ENCODE measurements at places on chromosomes 1 and 21.

- no peak for DNase-seq
Measured at GRCh38 chr1:102588536-102588935, 519.8 kb downstream of the COL11A1 start.

DNA sequence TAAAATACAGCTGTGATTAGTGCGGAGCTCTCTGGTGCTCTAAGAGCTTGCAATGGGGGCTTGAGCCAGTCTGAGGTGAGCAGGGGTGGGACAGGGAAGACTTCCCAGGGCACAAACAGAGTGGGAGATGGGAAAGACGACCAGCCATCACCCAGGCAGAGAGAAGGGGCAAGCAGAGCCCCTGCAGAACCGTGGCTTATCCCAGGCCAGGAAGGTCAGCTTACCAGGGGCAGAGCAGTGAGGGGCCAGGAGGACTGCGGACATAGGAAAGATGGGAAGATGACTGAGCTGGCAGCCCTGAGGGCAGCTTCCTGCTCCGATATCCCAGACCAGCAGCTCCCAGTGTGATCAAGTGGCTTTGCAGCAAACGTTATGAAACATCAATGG is 55.4 kb upstream of the IFFO2 start:
- DNase-seq = no peak

GRCh38 chr1:61536174-61537108 is 188.5 kb downstream of the TM2D1 start:
- DNase-seq = no peak

DNA sequence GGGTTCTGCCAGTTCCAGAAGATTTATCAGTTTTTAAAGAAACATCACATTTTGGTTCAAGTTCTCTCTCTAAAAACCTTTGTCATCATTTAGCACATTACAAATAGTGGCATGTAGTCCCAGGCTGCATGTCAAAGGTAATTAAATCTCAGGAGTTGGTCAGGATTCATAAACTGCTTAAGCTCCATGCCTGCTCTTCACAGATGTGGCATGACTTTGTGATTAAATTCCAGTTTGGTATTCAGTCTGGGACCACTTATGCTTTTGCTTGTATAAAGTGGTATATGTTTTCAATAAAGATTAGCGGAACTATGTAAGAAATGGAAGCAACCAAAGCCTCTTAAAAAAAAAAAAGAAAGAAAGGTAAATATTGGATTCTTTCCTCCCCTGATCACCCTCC is 408.0 kb downstream of the DISC1 start:
- DNase-seq = no peak

DNA sequence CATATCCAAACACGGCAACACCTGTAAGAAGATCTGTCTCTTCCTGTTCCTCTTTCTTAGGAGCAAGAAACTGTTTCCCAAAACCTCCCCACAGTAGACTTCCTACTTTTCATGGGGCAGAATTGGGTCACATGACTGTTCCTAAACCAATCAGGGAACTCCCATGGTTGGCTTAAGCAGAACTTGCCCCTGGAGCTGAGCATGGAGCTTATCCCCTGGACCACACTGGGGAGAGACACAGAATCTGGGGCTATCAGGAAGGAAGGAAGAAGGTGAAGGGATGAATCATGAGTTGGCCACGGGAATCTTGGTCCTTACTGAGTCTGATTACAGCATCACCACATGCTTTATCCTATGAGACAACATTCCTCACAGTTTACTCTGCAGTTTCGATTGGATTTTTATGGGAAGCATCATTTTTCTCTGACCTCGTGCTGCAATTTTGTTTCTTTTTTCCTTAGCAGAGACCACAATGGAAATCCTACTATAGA is 81.8 kb downstream of the CDC7 start:
- no peak for DNase-seq

DNA sequence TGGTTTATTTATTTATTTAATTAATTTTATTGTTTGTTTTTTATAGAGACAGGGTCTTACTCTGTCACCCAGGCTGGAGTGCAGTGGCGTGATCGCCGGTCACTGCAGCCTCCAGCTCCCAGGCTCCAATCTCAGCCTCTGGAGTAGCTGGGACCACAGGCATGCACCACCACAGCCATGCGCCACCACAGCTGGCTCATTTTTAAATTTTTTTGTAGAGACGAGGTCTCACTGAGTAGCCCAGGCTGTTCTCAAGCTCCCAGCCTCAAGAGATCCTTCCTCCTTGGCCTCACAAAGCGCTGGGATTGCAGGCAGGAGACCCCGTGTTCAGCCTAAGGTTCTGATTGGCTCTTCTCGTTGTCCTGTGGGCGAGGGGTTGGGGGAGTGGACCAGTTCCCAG is 22.1 kb downstream of the UMODL1 start:
- no peak for DNase-seq

GRCh38 chr1:169586067-169586394 is 250 bp downstream of the F5 start:
- DNase-seq = no peak

GRCh38 chr1:6591222-6591621 is 11.4 kb downstream of the ZBTB48 start:
- no peak for DNase-seq

- no peak for DNase-seq
Measured at GRCh38 chr21:44630440-44630839, 3.5 kb downstream of the KRTAP10-9 start.

GRCh38 chr1:188433425-188433824 is 1604.7 kb downstream of the PLA2G4A start:
- DNase-seq = no peak

DNA sequence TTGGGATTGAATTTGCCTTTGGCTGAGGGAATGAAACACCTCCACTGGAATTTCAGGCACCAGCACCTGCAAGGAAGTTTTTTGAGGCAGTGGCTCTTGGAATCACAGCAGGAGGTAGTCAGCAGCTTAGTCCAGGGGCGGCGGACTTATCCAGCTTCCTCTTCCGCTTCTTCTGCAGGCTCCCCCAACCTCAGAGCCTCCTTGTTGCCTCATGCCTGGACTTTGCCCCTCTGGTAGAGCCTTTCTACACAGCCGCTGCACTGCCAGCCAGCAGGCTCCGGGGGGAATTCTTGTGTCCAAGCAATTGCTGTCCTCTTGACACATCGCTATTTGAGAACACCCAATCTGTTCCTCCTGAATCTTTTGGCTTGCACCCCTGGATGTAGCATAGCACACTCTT is 4.4 kb upstream of the RHEX start:
- DNase-seq = peak; percentile 76

- no peak for DNase-seq
Measured at GRCh38 chr21:45827302-45827692, 154.3 kb upstream of the COL6A1 start.

DNA sequence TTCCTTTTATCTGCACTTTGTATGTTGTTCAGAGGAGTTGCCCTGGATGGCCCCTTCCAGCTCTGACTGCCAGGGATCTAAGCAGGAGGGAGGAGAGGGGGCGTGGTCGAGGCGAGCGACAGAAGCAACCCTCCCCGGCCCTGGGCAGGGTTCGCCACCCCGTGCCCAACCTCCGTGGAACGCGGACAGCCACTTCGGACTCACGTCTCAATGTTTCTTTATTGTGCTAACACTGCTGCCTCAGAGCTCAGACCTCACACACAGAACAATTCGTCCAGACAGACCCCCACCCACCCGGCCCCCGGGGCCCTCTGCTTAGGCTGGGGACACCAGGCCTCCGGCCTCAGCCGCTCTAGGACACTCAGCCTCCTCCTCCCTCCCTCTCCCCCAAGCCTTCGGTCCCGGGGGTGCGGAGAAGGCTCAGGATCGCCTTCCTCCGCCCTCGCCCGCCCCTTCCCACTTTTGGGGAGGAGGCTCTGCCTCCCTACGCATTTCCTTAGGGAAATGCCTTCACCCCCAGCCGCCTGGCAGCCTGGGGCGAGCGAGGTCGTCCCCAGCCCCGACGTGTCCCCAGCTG is 8.3 kb downstream of the VSIG8 start:
- DNase-seq = peak; percentile 94

DNA sequence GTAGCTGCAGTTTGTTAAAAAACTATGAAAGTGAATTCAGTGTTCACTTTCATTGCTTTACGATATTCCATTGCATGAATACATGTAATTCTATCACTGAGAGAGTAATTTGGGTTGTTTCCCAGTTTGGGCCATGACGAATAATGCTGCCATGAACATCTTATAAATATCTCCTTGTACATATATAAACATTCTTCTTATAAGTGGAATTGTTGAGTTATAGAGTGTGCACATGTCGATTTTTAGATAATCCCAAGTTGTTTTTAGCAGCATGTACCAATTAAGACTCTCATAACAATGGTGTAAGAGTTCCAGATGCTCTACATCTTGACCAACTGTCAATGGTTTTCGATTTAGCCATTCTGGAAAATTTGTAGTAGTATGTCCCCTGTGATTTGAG is 40.9 kb downstream of the ALG6 start:
- DNase-seq = no peak

- DNase-seq = no peak
Measured at GRCh38 chr1:232508130-232508701, 121.7 kb downstream of the SIPA1L2 start.

GRCh38 chr1:97252076-97252475 is 530.5 kb downstream of the PTBP2 start:
- DNase-seq = no peak

GRCh38 chr1:117732956-117733355 is 127.1 kb downstream of the TENT5C start:
- DNase-seq = no peak

DNA sequence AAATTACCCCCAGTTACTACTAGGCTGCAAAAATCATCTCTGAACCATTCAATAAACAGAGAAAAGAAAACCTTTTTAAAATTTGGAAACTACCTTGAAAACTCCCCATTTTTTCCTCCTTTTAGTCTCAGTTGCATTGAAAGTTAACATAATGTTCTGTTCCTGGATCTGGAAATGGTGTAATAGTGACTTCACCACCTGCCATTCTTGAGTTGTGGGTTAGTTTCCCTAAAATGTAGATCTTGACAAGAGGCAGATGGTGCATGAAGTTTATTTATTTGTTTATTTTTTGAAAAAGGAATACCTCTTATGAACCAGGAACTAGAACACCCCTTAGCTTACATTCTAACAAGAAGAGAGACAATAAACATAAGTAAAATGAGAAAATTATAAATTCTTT is 72.8 kb downstream of the ATF6 start:
- DNase-seq = no peak

DNA sequence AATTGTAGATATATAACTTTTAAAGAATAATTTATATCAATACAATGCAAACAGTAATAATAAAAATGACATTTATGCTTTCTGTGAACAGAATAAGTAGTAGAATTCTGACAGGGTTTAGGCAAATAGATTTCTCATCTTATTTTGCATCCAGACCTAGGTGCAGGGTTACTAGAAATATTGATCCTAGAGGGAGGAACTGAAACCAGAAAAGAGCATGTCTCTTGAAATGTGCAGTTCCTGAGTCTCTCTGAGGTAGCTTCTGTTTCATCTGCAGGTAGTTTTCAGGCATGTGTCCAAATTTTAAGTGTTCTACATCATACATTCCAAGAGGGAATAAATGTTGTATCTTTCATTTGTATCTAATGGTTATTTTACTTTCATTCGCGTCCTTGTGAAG is 631.9 kb upstream of the ADGRL4 start:
- DNase-seq = no peak

DNA sequence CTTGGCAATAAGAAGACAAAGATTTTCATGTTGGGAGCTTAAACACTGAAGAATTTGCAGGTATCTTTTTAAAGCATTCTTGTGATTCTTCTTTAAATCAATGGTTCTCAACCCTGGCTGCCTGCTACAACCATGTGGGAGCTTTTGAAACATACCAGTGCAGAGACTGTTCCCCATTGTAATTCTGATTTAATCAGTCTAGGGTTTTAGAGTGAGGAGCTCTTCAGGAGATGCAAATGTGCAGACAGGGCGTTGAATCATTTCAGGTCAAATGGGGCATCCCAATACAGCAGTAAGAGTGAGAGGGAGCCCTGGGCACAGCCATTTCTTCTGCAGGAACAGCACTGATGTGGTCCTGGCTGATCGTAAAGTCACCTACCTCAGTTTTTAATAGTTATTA is 24.3 kb downstream of the KCNJ6 start:
- no peak for DNase-seq

All from left colon (tissue), 2 donors.